NB4 (cell line): ENCODE measurements at places on chromosomes 3 and 15.

DNA sequence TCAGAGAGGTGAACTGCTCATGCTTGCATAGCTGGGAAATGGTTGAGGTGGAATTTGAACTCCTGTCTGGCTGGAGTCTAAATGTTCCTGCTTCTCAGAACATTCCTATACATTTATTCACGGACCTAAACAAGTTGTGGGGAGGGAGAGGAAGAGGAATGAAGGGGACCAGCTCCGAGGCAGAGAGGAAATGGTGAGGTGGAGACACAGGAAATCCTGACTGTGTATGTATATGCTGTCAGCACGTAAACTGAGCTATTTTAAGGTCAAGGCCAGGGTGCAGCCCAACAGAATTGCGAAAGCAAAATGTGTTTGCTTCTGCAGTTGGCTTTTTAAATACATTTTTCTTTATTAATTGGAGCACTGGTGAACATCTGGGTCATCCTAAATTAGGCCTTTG, 74.1 kb upstream of the POMGNT2 start:
- DNase-seq = peak; percentile 81

- no peak for DNase-seq
Observed at GRCh38 chr15:53000409-53000808, 210.3 kb upstream of the ONECUT1 start.

GRCh38 chr15:75817138-75817935, 25.9 kb upstream of the UBE2Q2 start:
- no peak for DNase-seq

DNA sequence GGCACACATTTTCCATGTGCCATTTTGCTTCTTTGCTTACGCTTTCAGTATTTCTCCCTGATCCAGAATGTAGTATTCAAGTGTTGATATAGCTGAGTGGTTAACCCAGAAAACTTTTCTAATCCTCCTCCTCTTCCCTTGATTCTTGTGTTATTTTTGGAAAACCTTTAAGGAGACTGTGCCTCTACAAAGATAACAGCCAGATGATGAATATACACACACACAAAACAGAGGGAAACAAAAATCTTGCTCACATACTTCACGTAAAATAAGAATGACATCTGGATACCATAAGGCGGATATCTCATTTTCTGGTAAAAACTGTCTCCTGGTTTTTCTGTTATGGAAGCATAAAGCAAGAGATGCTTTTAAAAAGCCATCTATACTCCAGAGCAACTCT, 295.8 kb upstream of the THBS1 start:
- no peak for DNase-seq

- DNase-seq = no peak
Observed at GRCh38 chr3:175186511-175186910, 327.4 kb downstream of the NAALADL2 start.

GRCh38 chr15:86863226-86863915, 783.7 kb downstream of the AGBL1 start:
- no peak for DNase-seq

DNA sequence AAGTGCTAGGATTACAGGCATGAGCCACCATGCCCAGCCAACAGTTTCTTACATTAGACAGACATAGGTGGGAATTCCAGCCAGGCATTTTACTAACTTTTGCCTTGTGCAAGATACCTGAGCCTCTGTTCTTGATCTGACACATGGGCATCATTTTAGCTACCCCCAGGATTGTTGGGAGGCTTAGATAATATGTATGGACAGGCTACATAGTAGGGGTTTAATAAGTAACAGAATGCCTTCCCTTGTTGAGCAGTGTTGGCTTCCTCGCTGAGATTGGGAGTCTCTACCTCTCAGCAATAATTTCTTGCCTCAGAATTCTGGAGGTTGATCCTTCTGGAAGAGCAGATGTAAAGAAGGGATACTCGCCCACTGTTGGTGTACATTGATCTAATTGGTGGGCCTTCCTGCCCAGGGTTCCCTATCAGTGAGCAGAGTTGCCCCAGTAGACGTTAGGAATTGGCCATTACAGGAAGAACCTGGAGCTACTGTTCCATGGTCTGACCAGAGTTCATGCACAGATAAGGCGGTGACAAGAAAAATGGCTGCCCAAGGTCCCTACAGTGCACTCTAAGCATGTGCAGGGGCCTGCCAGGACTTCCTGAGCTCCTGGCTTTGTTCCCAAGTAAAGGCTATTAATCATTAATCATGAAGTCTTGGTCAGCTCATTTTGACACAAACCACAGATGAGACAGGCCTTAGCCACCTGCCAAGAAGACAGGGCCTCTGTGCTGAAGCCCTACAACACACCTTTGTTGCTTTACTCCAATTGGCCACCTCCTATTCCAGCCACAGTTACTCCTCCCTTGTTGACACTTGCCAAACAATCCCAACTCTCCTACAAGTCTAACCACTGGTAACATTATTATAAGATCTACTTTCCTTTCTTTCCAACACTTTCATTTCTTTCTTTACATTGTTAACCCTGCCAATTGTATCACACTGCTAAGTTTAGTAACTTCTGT, 5.0 kb upstream of the IL17RE start:
- no peak for DNase-seq

DNA sequence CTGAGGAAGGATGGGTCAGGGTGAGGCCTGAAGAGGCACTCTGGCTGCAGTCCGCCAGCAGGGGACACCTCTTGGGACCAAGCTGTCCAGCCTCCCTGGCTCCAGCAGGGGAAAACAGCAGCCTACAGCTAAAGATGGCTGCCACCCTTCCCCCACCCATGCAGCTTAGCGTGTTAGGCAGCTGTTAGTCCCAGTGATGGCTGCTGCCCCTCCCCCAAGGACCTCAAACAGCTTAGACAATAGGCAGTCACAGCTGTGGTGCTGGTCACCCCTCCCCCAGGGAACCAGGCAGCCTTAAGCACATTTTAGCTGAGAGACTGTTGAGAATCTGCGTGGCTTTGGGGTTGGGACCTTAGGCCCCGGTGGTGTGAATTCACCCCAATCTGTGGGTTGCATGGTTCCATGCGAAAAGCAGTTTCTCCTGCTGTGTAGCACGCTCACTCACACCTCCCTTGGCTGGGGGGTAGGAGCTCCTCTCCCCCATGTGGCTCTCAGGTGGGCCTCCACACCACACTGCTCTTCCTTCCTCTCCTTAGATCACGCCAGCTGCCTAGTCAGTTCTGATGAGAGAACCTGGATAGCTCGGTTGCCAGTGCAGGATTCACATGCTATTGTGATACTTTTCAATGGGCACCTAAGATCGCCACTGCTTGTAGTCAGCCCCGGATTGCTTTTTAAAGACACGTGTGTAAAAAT, 140.5 kb upstream of the CADPS start:
- peak; percentile 1 for DNase-seq

GRCh38 chr3:31670136-31670535, 137.4 kb downstream of the STT3B start:
- peak; percentile 15 for DNase-seq

- DNase-seq = no peak
Observed at GRCh38 chr15:78855746-78856145, 16.9 kb upstream of the MORF4L1 start.

DNA sequence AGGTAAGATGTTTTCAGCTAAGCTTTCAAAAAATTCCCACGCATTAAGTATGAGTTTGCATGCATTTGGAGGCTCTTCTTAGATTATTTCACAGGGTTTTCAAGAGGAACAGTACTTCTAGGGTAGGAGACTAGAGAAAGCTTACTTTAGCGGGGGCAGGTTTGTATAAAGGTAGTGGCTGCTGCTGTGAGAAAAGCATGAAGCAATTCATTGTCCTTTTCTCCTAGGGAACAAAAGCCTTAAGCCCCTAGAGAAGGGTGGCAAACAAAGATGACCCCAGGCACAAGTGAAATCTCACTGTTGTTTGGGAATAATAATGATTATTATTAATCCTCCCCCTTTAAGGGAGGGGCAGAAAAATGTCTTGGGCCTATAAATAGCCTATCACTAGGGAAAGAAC, 310.7 kb downstream of the DIPK2A start:
- DNase-seq = no peak

- no peak for DNase-seq
Observed at GRCh38 chr3:108381529-108382140, 85.3 kb downstream of the HHLA2 start.

GRCh38 chr3:193968380-193968974, 167.5 kb upstream of the HES1 start:
- DNase-seq = no peak

GRCh38 chr3:170368921-170369320, 11.4 kb downstream of the SKIL start:
- no peak for DNase-seq

- DNase-seq = no peak
Observed at GRCh38 chr3:105162448-105162847, 204.3 kb upstream of the ALCAM start.

DNA sequence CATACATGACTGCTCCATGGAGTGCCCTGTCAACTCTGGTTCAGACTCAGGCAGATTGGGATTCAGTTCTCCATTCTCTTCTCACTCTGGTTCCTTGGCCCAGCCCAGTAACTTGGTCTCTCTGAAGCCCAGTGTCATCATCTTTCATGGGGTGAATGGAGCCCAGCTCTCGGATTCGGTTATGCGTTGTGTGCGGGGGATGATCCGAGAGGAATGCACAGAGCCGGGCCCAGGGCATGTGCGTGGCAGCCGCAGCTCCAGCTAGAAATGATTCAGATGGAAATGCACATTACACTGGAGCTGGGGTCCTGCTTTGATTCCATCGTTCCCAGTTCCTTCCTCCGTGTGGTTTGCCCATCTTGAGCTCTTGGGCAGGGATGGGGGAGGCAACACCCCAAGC, 189.4 kb downstream of the FEZF2 start:
- no peak for DNase-seq

GRCh38 chr3:44926172-44926571, 49.8 kb downstream of the ZDHHC3 start:
- no peak for DNase-seq

- peak; percentile 68 for DNase-seq
Observed at GRCh38 chr3:11155341-11156025, 1.2 kb downstream of the HRH1 start.

DNA sequence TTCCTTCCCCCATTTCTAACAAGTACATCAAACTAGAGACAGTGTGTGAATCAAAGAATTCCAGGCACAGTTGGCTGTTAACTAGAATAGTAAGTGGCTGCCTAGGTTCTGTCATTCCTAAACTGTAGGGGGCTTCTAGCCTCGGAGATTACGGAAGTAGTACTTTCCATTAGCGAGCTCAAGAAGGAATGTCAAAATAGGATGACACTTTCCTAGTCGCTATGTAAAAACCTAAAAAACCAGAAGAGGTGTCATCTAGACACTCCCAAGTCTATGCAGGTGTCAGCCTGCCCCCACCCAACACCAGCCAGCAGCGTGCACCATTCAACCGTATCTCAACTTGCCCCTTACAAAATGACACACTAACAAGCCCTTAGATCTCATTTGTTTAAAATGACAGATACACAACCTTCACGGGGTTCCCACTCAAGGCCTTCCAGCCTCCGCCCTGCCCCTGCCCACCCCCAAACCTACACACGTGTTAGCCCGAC, 874 bp downstream of the INO80 start:
- DNase-seq = peak; percentile 65

DNA sequence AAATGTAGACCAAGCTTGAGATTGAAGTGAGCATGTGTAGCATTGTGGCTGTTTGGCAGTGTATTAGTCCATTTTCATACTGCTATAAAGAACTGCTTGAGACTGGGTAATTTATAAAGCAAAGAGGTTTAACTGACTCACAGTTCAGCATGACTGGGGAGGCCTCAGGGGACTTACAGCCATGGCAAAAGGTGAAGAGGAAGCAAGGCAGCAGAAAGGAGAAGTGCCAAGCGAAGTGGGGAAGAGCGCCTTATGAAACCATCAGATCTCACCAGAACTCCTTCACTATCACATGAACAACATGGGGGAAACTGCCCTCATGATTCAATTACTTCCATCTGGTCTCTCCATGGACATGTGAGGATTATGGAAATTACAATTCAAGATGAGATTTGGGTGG, 8.6 kb upstream of the CERS3 start:
- peak; percentile 96 for DNase-seq

DNA sequence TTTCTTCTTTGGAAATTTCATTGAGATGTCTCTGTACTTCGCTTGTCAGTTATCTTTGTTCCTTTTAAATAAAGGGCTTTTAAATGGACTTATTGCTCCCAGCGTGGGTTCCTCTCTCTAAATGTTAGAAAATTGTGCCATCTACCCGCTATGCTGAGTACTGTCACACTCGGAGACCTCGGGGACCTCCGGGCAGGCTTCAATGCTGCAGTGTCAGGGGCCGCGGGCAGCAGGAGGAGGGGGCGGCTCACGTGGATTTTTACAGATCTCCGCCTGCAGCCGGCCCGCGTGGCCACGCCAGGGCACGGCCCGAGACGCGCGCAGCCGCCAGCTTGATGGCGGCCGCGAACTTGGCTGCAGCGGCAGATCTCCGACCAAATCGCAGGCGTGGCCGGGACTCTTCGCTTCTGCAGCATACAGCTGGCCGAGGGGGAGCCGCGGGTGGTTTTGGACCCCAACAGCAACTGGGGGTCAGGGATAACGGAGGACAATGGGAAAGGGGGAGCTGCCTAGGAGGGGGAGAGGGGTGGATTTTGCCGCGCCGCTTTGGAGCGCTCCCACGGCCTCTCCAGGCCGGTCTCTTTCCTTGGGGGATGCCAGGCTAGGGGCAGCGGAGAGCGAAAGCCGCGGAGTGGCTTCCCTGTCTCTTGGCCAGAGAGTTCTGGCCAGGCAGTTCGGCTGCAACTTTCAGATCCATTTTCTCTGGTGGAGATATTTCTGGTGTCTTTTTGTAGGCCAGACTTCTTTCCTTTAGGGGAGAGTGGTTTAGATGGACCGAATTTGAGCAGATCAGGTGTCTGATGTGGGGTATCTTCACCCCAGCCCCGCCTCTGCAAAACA, 15.3 kb downstream of the NR2F2 start:
- DNase-seq = peak; percentile 53
